ENCODE measurements at places on chromosomes 5 and 9. TPM values are rescaled to one million over a fixed set of nuclear protein-coding genes. Genes with fewer than 3 reads are reported as not detected.

YTHDC2 gene
- total RNA-seq, result 32.8 TPM

GRCh38 chr5:96172436-96172835 lies 210.8 kb upstream of the ELL2 start:
- H3K27me3 ChIP-seq, result peaks cover 3% of the 10 kb centered on the region
- no peak for DNase-seq
- H3K4me3 ChIP-seq, result no peak overlapping the region
- H3K4me1 ChIP-seq, result peaks cover 3% of the 10 kb centered on the region
- H3K36me3 ChIP-seq, result peaks cover 2% of the 10 kb centered on the region

GRCh38 chr5:135598691-135599395 lies 20.1 kb upstream of the CXCL14 start:
- no peak overlapping the region for H3K27ac ChIP-seq
- no peaks in the 10 kb centered on the region for H3K36me3 ChIP-seq
- no peaks in the 10 kb centered on the region for H3K4me1 ChIP-seq

DNA sequence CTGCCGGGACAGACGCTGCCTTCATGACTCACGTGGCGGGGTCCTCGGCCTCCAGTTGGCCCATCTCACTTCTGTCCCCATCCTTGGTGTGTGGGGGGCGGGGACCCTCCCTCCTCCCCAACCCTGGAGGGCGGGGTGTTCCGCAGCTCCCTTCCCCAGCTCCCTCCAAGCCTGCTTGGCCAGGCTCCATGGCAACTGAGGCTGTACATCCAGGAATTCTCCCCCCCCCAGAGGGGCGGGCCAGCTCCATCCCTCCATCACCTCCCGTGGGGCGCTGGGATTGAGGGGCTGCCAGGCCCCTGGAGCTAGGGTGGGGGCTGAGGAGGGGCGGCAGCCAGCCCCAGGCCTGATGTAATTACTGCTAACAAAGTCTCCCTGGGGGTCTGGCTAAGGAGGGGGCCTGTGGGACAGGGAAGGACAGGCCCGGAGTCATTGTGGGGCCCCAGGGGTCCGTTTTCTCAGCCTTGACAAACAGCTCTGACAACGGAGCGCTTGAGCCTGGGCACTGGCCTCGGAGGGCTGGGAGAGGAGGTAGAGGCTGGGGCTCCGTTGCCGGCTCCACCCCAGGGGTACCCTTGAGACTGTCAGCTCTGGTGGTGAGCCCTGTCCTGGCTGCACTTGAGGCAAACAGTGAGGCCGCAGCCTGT lies 8.0 kb downstream of the DIPK1B start:
- peaks cover 13% of the 10 kb centered on the region for H3K36me3 ChIP-seq
- no peak overlapping the region for H3K4me3 ChIP-seq
- H3K4me1 ChIP-seq, result peaks cover 11% of the 10 kb centered on the region
- DNase-seq, result no peak
- no peak overlapping the region for H3K27ac ChIP-seq

GADD45G gene
- total RNA-seq, result 12.9 TPM

GRCh38 chr5:174086751-174087150 lies 41.2 kb downstream of the NSG2 start:
- no peak for DNase-seq
- no peak overlapping the region for H3K4me3 ChIP-seq
- H3K36me3 ChIP-seq, result no peaks in the 10 kb centered on the region

DNA sequence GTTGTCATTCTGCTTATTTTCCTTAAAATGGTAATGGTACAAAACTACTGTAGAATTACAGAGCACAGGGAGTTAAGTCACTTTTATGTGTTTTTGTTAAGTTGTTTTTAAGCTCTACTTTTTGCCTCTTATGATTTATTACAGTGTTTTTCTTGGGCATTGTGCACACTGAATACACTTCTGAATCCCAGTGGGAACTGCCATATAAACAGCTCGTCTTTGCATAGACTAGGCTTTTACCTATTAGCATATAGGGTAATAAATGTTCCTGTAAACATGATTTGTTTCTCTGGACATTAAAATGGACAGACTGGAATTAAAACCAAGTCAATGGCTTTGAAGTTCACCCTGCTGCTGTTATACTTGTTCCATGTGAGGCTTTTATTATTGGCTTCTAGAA lies 12.2 kb downstream of the KLF9 start:
- no peak for DNase-seq
- H3K36me3 ChIP-seq, result peaks cover 1% of the 10 kb centered on the region
- no peaks in the 10 kb centered on the region for H3K27me3 ChIP-seq
- H3K4me3 ChIP-seq, result no peak overlapping the region
- peaks cover 56% of the 10 kb centered on the region for H3K4me1 ChIP-seq
- H3K27ac ChIP-seq, result no peak overlapping the region

GRCh38 chr5:142685418-142686209 lies at the start of gene FGF1:
Gene FGF1, minus strand, starts transcription at chr5:142686090. Its CDS starts 71,963 bp downstream, at chr5:142614127.
- peaks cover 7% of the 10 kb centered on the region for H3K27me3 ChIP-seq
- H3K4me1 ChIP-seq, result no peaks in the 10 kb centered on the region
- no peak for DNase-seq
- no peak within 1 kb of the TSS for H3K4me3 ChIP-seq

- no peaks in the 10 kb centered on the region for H3K4me1 ChIP-seq
- no peak overlapping the region for H3K27ac ChIP-seq
- DNase-seq, result no peak
- no peaks in the 10 kb centered on the region for H3K27me3 ChIP-seq
- no peak overlapping the region for H3K4me3 ChIP-seq
- no peaks in the 10 kb centered on the region for H3K36me3 ChIP-seq
Observed at GRCh38 chr5:153459051-153459743, 31.3 kb upstream of the GRIA1 start.

DNA sequence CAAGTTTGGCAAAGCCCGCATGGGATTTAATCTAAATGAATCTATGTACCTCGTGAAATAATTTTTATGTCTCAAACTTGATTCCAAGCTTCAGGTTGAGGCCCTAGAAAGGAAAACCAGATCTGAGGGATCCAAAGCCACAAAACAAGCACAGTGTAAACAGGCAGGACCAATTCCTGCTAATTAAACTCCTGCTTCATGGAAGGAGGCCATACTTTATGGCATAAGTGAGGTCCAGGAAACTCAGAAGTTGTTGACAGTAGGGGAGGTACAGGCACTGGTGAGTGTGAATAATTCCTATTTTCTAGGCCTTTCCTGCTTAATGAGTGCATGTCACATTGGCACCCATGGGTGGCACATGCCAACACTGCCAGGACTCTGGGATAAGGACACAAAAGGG lies 648.6 kb upstream of the SGCD start:
- H3K27me3 ChIP-seq, result no peaks in the 10 kb centered on the region
- no peak for DNase-seq
- no peak overlapping the region for H3K4me3 ChIP-seq
- H3K4me1 ChIP-seq, result no peaks in the 10 kb centered on the region
- H3K36me3 ChIP-seq, result no peaks in the 10 kb centered on the region

NOXA1 gene
- 0.30 TPM for total RNA-seq

DNA sequence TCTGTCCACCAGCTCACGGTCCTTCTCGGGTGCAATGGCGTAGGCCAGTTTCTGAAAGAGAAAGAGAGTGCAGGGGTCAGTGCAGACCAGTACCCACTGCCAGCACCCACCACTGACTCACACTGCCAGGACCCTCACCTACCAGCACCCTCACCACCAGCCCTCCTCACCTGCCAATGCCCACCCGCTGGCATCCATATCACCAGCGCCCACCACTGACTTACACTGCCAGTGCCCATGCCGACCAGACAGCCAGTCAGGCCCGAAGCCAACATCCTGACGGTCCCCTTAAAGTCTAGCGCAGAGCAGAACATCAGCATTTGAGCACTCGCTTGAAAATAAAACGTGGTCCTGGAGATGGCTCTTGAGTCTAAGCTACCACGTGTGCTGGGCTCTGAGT lies 44.3 kb downstream of the SLC6A3 start:
- no peak overlapping the region for H3K27ac ChIP-seq
- H3K36me3 ChIP-seq, result no peaks in the 10 kb centered on the region
- no peaks in the 10 kb centered on the region for H3K4me1 ChIP-seq
- DNase-seq, result no peak

- H3K4me1 ChIP-seq, result no peaks in the 10 kb centered on the region
- H3K36me3 ChIP-seq, result no peaks in the 10 kb centered on the region
- no peaks in the 10 kb centered on the region for H3K27me3 ChIP-seq
- no peak overlapping the region for H3K4me3 ChIP-seq
- DNase-seq, result no peak
Observed at GRCh38 chr9:101579711-101580545, 14.8 kb downstream of the PPP3R2 start.

DNA sequence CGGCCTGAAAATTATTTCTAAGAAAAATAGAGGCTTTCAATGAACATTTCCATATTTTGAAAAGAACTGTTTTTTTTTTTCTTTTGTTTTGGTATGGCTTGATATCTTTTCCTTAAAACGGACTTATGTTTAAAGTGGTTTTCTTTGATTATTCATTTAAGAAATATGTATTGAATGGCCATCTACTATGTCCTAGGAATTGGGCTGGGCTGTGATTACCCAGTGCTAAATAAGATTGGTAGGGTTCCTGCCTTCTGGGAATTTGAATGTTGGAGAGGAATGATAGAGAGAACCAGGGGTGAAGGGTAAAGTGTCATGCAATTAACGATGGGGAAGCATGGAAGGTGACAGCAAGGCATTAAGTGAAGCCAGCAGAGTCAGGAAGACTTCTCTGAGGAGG lies 33.2 kb downstream of the TNFSF8 start:
- no peak overlapping the region for H3K27ac ChIP-seq
- DNase-seq, result no peak
- peaks cover 51% of the 10 kb centered on the region for H3K36me3 ChIP-seq
- H3K4me3 ChIP-seq, result no peak overlapping the region
- no peaks in the 10 kb centered on the region for H3K27me3 ChIP-seq
- H3K4me1 ChIP-seq, result peaks cover 38% of the 10 kb centered on the region

DNA sequence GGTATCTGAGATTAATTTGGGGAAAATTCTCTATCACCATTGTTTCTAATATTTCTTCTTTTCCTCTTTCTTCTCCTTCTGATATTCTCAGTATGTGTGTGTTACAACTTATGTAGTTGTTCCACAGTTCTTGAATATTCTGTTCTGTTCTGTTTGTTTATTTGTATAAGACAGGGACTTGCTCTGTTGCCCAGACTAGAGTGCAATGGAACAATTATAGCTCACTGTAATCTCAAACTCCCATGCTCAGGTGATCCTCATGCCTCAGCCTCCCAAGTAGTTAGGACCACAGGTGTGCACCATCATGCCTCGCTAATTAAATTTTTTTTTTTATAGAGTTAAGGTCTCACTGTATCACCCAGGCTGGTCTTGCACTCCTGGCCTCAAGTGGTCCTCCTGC lies 145.8 kb upstream of the TUT7 start:
- H3K36me3 ChIP-seq, result no peaks in the 10 kb centered on the region
- no peak for DNase-seq
- H3K27me3 ChIP-seq, result peaks cover 57% of the 10 kb centered on the region
- no peaks in the 10 kb centered on the region for H3K4me1 ChIP-seq

C5orf63 gene
- total RNA-seq, result 7.4 TPM

DNA sequence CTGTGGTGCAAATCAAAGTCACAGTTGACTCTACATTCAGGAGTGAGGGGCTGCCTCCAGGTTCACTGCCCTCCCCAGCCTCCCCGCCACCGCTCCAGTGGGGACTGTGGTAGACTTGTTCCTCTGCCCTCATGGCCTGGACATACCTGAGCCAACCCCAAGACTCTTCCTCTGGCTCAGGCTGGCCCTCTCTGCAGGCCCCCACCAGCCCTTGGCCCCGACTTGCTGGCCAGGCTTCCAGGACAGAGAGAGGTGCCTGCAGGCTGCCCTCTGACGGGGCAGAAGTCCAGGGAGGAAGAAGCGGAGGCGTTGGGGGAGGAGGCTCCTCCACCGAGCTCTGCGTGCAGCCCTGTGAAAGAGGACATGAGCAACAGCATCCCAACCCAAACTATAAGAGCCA lies 2.8 kb upstream of the SARDH start:
- peaks cover 6% of the 10 kb centered on the region for H3K27me3 ChIP-seq
- no peaks in the 10 kb centered on the region for H3K36me3 ChIP-seq
- no peak overlapping the region for H3K27ac ChIP-seq
- no peaks in the 10 kb centered on the region for H3K4me1 ChIP-seq
- no peak for DNase-seq

DNA sequence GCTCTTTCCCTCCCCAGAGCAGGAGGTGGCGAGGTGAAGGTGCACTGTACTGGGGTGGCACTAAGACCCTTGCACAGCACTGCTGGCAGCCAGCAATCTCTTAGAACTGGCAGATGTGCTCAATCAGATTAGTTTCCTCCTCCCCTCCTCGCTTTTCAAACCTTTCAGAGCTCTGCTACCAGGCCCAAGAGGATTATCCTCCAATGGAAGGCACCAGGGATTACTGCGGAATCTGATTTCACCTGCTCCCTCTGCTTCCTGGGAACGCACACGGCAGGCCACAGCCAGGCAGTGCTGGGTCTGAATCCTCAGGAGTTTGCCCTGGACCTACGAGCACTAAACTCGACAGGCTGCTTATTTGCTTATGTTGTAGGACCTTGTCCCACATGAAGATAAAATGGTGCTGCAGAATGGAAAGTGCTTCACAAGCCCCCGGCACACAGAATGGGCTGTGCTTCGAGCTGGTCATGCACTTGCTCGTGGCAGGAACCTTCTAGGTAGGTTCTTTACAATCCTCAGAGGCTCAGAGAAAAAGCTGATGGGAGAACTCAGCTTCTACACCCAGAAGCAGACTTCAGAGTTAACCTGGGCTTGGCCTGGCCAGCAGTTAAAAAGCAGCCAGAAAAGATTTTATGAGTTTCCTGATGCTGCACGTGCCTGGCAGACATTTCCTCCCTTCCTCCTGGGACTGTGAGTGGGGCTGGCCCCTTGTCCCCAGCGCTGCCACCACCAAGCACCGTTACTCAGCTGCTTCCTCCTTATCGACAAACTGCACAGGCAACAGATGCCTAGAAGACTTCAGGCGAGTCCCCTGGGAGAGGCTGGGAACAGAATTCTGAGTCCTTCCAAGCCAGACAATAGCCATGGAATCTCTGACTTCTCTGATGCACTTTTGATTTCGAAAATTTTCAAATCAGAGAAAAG lies 33.1 kb downstream of the FABP6 start:
- H3K27me3 ChIP-seq, result peaks cover 23% of the 10 kb centered on the region
- H3K4me1 ChIP-seq, result no peaks in the 10 kb centered on the region
- H3K4me3 ChIP-seq, result no peak overlapping the region
- H3K27ac ChIP-seq, result no peak overlapping the region

- peaks cover 9% of the 10 kb centered on the region for H3K4me1 ChIP-seq
- no peak for DNase-seq
- H3K27me3 ChIP-seq, result peaks cover 7% of the 10 kb centered on the region
- no peaks in the 10 kb centered on the region for H3K36me3 ChIP-seq
Observed at GRCh38 chr5:157867751-157868387, 8.9 kb upstream of the CLINT1 start.

DNA sequence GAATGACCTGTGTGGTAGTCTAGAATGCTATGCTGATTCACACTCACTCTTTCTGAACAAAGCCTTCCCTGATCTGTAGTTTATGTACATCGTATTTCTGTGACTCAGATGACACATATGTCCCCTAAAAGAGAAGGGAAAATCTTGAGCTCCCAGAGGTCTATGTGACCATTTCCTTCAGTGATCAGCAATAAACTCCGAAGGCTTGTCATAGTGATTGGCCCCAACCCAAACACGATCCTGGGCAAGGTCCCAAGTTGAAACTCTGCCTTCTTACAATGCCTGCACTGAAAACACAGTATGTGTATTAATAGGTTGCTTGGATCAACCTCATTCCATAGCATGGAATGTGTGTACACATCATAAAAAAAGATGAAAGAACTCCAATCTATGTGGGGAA lies 685.8 kb downstream of the MAT2B start:
- H3K36me3 ChIP-seq, result no peaks in the 10 kb centered on the region
- no peaks in the 10 kb centered on the region for H3K27me3 ChIP-seq
- H3K4me1 ChIP-seq, result no peaks in the 10 kb centered on the region
- no peak overlapping the region for H3K27ac ChIP-seq
